SK-N-SH treated with all-trans-retinoic acid at 6 μM for 48 hours (cell line): ENCODE measurements at places on chromosomes 4 and X.

DNA sequence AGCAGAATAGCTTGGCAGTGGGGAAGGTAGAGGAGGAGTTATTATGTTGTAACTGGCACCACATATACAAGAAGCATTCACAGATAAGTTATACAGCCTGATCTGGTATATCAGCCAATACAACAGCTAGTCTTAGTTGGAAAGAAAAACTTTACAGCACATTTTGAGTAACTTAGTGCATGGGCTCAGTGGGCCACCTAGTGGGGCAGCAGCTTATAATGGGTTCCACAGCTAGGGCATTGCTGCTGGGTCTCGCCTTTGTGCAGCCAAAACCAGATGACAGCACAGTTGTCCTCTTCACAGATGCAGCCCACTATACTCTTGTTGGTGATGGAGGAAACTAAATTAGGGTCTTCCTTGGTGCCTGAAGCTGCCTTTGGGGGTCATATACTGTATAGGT is 448.1 kb upstream of the RASGEF1B start:
- no peak for ATAC-seq

DNA sequence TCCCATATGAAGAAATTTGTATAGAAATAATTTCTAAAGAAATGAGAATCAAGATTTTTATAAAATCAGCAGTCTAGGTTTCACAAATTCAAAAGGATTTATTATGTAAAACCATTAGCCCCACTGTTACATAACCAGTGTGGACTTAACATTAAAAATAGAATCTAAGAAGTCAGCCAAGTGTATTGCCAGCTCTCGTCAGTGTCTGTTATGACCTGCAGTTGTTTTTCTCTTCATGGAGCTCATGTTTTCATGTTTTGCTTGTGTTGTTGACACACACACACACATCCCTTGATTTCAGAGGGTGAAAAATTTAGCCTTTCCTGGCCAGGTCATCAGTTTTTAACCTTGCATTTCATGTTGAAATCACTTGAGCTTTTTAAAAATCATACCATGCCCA is 39.5 kb downstream of the USP38 start:
- ATAC-seq, result no peak

DNA sequence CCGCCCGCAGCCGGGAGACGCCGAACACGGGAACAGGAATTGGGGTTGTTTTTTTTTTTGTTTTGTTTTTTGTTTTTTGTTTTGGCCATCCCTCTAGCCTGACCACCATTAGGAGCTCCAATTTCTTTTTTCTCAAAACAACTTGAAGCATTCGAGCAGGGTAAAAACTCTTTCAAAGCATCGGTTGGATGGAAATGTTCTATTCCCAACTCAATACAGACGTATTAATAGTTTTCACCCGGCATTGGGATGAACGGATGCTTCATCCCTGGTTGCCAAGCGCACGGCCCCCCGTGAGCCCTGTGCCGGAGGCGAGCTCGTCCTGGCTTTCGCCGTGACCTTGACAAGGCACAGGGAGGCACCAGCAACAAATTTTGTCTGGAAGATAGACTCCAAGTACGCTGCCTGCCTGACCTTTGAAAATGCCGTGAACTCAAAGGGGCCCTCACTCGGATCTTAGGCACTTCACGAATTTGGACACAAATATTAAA is 352 bp upstream of the MAP3K15 start:
- peak; percentile 13; the same call in 2 of the 3 replicates for ATAC-seq

GRCh38 chr4:42359711-42360110 is 37.6 kb upstream of the SHISA3 start:
- peak; percentile 65; the same call in 2 of the 3 replicates for ATAC-seq

DNA sequence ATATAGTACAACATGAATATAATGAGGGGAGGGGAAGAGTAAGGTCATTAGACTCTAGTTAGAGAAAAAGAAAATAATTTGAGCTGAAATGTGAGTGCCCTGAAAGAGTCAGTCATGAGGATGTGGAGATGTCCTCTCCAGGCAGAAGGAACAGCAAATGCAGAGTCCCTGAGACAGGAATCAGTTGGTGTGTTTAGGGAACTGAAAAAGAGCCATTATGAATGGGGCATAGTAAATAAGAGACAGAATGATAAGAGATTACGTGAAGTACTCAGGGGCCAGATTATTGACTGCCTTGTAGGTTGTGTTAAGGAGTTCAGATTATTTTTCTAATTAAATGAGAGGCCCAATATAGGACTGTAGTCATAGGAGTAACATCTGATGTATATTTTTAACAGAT is 147.0 kb downstream of the PDLIM5 start:
- no peak for ATAC-seq

DNA sequence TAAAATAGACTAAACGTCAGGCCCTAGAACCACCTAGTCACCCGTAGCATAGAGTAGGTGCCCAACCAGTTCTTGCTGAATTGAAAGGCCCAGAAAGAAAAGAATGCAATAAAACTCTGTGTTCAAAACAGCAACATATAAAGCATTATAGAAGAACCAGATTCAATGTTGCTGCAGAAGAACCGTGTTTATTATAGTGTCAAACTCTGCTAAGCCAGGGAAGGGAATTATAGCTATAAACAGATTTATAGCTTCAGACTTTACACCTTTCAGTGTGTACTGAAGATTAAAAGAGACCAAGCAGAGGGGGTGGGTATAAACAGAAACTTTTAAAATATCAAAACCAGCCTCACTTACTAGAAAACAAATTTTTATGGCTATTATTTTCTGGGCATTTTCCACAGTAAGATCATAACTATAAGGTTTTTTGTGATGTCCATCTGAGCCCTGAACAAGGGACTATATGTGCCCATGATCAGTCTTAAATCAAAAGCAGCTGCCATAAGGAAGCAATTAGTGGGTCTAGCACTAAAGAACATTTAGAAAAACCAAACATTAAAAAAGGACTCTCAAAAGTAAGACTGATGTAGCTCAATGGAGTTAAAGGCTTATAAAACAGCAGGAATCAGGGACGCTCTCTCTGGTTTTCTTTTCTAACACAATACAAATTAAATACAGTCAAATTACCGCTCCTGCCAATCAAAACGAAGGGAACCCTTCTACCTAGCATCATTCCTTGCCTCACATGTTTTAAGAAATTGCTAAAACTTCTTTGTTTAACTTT is 219.7 kb upstream of the ETNPPL start:
- no peak for ATAC-seq

GRCh38 chr4:41709844-41710481 is 38.6 kb downstream of the PHOX2B start:
- ATAC-seq, result no peak

DNA sequence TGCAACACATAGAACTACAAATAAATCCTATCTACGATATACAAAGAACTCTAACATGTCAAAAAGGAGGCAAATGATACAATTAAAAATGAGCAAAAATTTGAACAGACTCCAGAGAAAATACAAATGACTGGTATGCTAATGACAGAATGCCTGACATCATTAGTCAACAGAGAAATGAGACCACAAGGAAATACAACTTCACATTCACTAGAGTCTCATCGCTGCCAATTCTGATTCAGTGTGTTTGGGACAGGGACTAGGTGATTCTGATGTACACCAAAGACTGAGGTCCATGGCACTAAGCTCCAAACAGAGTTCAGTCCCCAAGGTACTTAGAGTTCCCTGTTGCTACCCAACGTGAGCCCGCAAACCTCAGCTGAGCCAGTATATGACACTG is 23.4 kb downstream of the SLC2A9 start:
- ATAC-seq, result no peak

DNA sequence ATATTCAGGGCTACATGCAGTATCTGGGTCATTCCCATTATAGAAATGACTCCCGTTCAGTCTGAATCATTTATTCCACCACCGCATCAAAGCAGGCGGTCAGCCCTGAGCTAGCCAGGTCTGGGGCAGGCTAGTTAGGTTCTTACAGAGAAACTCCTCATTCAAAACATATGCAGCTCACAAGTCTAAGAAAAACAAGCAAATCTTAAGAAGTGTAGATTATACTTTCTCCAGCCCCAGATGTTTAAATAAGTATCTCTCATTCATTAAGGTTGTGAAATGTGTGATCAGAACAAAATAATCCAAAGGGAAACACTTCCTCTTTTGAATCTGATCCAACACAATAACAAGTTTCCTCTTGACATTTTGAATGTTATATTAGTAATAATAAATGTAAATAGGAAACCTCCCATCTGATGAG is 441.9 kb downstream of the INPP4B start:
- ATAC-seq, result no peak

DNA sequence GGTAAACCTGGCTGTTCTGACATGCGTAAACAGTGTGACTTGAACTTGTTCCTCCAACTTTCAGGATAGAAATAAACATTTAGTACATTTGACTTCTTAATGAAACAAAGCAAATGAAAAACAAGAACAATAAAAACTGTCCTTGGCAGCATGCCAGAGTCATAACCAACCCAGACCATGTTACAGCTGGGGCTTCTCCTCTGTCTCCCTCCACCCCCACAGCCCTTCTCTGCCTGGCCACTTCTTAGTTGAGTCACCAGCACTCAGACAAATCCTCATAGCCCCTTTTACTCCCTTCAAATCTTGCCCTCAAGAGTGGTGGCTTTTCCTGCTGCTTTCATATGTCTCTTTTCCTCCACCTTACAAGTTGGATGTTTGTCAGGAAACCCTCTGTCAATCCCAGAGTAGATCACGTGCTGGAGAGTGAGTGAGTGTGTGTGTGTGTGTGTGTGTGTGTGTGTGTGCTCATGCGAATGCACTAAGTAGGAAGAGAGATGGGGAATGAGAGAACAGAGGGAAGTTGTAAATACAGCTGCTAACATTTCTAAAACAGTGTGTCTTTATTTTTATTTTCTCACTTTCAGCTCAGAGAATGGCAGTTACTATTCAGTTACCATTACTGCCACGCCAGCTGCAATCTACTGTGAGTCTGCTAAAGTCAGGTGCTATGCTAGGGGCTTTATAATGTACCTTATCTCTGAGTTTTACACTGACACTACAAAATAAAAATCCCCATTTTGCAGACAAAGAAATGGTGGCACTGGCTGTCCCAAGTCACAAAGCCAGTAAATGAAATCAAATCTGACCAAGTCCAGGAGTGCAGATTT is 15.0 kb downstream of the SCARB2 start:
- peak; percentile 92 for ATAC-seq

- no peak for ATAC-seq
Measured at GRCh38 chr4:84920617-84921016, 45.9 kb downstream of the WDFY3 start.

- ATAC-seq, result no peak
Measured at GRCh38 chr4:77263247-77263646, 106.2 kb downstream of the CCNG2 start.

GRCh38 chr4:1232661-1233621 is 16.0 kb downstream of the CTBP1 start:
- ATAC-seq, result peak; percentile 22; the same call in 2 of the 3 replicates

GRCh38 chr4:147576084-147576483 is 41.1 kb upstream of the TMEM184C start:
- ATAC-seq, result no peak

DNA sequence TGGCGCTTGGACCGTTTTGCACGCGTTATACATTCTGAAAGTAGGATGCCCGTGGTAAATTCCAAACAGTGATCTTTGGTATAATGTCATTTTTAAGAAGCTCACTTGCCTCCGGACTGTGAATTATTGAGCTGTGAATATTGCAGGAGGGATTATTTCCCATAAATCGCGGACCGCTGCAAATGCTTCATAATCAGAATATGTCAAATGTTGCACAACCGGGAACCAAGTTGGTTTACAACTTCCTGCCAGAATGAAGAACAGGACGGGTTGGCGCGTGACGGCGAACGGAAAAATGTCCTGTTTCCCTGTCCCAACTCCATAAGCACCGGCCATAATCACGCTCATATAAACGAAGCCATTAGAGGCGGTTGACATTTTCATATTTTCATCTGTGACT is 67.6 kb downstream of the SHOX start:
- no peak for ATAC-seq

DNA sequence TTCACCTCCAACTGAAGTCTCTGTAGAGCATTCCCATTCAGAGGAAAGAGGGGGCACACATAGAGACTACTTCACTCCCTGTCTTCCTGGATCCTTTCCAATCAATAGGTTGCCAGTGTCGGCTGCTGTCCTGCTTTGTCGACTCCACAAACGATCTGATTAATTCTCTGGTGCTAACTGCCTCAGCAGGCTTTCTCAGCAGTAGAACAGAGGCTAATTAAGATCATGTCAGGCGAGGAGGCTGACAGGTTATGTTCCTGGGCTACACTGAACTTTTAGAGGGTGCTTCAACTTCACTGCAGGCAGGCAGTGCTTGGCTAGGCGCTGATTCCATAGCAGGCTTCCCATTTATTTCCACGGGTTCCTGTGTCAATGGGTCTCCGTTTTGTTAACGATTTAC is 79.2 kb downstream of the GRIA3 start:
- no peak for ATAC-seq

DNA sequence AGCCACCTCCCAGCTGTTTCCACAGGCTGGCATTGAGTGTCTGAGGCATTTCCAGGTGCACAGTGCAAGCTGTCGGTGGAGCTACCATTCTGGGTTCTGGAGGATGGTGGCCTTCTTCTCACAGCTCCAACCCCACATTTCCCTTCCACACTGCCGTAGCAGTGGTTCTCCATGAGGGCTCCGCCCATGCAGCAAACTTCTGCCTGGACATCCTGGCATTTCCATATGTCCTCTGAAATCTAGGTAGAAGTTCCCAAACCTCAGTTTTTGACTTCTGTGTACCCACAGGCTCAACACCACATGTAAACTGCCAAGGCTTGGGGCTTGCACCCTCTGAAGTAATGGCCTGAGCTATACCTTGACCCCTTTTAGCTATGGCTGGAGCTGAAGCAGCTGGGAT is 10.3 kb upstream of the FRMPD4 start:
- ATAC-seq, result no peak

DNA sequence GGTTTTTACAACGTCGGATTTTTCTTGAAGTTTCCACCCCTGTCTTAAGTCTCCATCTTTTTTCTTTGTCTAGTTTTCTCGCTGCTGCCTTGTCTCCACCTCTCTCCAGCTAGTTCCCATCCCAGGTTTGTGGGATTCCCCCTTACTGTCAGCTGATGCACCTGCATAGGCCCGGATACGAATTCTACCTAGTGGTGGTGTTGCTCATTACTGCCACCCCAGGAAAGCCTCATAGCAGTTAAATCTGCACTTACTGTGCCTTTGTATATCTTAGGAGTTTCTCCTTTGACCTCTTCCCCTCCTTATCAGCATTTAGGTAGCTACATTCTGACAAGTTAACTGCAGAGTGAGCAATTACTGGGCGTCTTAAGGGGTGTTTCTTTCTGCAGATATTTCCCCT is 1693.1 kb upstream of the TENM3 start:
- ATAC-seq, result no peak

DNA sequence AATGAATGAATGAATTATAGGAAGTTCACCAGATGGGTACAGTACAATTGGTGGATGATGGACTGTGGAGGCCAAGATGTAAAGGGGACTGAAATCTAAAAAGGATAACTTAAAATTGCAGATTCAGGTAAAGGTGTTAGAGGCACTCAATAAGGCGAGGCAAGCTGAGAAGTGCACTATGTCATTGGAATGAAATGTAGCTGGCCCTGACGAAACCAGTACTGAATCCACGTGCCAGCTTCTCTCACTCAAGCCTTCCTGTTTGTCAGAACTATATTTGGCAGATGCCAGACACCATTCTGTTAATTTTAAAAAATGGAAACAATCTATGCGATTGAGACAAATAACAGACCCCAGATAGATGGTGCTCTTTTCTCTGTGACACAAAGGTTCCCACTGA is 1039.1 kb upstream of the TENM3 start:
- no peak for ATAC-seq

GRCh38 chr4:138948918-138949317 is 66.7 kb upstream of the NOCT start:
- no peak for ATAC-seq

- ATAC-seq, result no peak
Measured at GRCh38 chr4:83217721-83218522, 66.7 kb downstream of the COQ2 start.
